ENCODE measurements at places on chromosomes 6 and 20. TPM values are rescaled to one million over a fixed set of nuclear protein-coding genes. Genes with fewer than 3 reads are reported as not detected.

The PAK5 gene
- 0.44 TPM for polyA plus RNA-seq

The PROKR2 gene
- polyA plus RNA-seq, result not detected

The COL21A1 gene
- polyA plus RNA-seq, result 148 TPM

The EPB41L2 gene
- polyA plus RNA-seq, result 267 TPM

The RHAG gene
- polyA plus RNA-seq, result 1.8 TPM

The MRPS10 gene
- polyA plus RNA-seq, result 29.9 TPM

The SLC2A10 gene
- 19.3 TPM for polyA plus RNA-seq

The LRFN2 gene
- polyA plus RNA-seq, result 0.18 TPM

The PSORS1C1 gene
- polyA plus RNA-seq, result 0.53 TPM

All from left lung (tissue), 14 donors.